ENCODE measurements at places on chromosomes 7 and 10. TPM values are rescaled to one million over a fixed set of nuclear protein-coding genes. Genes with fewer than 3 reads are reported as not detected.

Gene NKX1-2
- not detected for total RNA-seq

Gene GDI2
- total RNA-seq: 629 TPM

Gene UPP1
- total RNA-seq: 34.9 TPM

Gene AQP1
- total RNA-seq: 4.9 TPM

Gene PLPP4
- 1.6 TPM for total RNA-seq

Gene GNGT1
- not detected for total RNA-seq

Gene CDC14C
- total RNA-seq: not detected

Gene SHTN1
- total RNA-seq: 8.5 TPM

Gene SCART1
- total RNA-seq: 1.3 TPM

Gene LRRN3
- not detected for total RNA-seq

Gene LGI1
- not detected for total RNA-seq

Gene CCDC172
- total RNA-seq: not detected

Gene C10orf71
- not detected for total RNA-seq

Gene STK32C
- 6.9 TPM for total RNA-seq

Gene GPRIN2
- total RNA-seq: not detected

Gene VWA2
- total RNA-seq: under 0.01 TPM

Gene GDF10
- not detected for total RNA-seq

Gene AZGP1
- not detected for total RNA-seq

Gene UNCX
- total RNA-seq: not detected

Gene SP8
- total RNA-seq: not detected

Gene TSPAN33
- total RNA-seq: 0.10 TPM

Gene SLC18A3
- total RNA-seq: not detected

Gene GSTO1
- 274 TPM for total RNA-seq

Gene MRC1
- total RNA-seq: 0.38 TPM

Gene CPN1
- not detected for total RNA-seq

Gene TAS2R5
- 1.5 TPM for total RNA-seq

Gene CALHM3
- not detected for total RNA-seq

Gene KCNIP2
- 0.96 TPM for total RNA-seq

Gene NPSR1
- not detected for total RNA-seq

Gene PIK3AP1
- 0.33 TPM for total RNA-seq
